ENCODE measurements at places on chromosomes 5 and 9.

- DNase-seq: no peak
These were observed 53.2 kb downstream of the USP20 start for GRCh38 chr9:129888293-129889121.

DNA sequence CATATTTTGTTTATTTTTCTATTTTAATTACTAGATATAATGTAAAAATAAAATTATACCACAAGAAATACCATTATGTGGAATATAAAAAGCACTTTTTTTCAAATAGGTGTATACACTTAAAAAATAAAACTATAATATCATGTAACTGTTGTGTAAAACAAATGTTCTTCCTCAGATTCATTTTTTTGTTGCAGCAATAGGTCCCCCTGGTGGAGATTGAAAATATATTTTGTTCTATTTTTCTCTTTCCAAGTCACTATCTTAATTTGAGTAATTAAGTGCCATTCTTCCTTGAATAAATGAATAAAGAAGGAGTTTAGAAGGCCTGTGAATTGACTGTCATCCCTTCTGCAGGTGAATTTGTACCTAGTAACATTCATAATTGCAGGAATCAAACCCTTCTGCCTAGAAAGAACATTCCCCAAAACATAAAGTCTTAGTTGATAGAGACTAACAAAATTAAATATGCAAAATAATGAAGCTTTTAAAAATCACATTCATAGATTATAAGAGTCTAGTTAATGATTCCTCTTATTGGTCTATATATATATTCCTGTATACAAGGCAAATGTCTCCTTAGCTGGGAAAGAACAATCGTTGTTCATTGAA is 23.4 kb downstream of the CETN3 start:
- no peak for DNase-seq

GRCh38 chr9:5326893-5327548 is 12.7 kb downstream of the RLN1 start:
- DNase-seq: peak; percentile 6

- DNase-seq: no peak
These were observed at the start of gene PTGES for GRCh38 chr9:129752900-129753729. Gene PTGES (minus strand): TSS chr9:129753042. CDS start chr9:129753012, 30 bp downstream.

- DNase-seq: no peak
These were observed 74.2 kb downstream of the C9orf152 start for GRCh38 chr9:110133608-110134210.

GRCh38 chr9:109316207-109316640 is 4.6 kb downstream of the EPB41L4B start:
- peak; percentile 98 for DNase-seq

GRCh38 chr5:14506140-14506538 is 75.5 kb upstream of the OTULINL start:
- no peak for DNase-seq

DNA sequence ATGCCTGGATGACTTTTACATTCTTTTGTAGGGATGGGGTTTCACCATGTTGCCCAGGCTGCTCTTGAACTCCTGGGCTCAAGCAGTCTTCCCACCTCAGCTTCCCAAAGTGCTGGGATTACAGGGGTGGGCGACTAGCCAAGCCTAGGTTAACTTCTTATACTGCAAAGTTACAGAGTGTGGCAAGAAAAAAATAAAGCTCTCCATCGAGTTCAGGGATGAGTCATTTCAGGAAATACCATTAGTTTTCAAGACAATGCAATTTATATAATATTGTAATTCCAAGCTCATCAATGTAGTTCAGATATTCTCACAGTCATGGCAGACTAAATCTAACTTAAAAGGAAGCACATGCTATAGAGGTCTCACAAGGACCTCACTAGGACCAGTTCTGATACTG is 11.5 kb upstream of the ABO start:
- no peak for DNase-seq

GRCh38 chr9:6072453-6072852 is 57.0 kb upstream of the RANBP6 start:
- DNase-seq: no peak

DNA sequence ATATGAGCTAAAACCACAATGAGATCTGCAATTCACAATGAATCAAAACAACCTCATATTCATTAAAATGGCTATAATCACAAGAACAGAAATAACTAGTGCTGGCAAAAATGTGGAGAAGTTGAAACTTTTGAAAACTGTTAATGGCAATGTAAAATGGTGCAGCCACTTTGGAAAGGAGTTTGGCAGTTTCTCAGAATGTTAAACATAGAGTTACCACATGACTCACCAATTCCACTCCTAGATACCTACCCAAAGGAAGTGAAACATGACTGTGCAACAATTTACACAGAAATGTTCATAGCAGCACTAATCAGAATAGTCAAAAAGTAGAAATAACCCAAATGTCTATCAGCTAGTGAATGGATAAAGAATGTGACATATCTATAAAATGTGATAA is 862.2 kb downstream of the DTWD2 start:
- DNase-seq: no peak

DNA sequence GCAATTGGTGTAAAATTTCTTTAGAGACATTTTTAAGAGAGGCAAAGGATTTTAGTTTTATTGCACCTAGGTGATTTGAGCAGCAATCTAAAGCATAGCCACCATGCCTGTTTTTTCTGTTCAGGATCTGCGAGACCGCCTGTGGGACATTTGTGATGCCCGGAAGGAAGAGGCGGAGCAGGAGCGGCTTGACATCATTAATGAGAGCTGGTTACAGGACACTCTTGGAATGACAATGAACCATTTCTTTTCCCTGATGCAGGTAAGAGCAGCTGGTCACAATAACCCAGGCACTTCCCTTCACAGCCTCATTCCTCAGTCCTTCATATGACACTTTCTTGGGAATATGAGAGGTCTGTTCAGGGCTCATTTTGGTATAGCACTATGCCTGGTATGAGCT is 103.2 kb upstream of the IL7R start:
- no peak for DNase-seq

DNA sequence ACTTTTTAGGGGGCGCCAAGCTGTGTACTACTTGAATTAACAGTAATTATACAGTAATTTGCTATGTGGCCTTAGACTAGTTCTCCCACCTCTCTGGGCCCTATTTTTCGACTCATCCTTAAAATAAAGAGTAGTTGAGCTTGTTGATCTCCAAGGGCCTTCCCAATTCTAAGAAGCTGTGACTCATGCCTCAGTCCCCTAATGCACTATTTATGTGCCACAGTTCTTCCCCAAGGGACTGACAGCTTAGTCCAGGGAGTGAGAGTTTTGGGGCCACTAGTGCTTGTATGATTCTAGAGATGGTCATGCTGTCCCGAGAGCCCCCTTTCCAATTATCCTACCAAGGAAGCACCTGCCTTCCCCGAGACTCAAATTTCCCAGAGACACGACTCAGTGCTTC is 149.7 kb downstream of the PAPPA start:
- no peak for DNase-seq

DNA sequence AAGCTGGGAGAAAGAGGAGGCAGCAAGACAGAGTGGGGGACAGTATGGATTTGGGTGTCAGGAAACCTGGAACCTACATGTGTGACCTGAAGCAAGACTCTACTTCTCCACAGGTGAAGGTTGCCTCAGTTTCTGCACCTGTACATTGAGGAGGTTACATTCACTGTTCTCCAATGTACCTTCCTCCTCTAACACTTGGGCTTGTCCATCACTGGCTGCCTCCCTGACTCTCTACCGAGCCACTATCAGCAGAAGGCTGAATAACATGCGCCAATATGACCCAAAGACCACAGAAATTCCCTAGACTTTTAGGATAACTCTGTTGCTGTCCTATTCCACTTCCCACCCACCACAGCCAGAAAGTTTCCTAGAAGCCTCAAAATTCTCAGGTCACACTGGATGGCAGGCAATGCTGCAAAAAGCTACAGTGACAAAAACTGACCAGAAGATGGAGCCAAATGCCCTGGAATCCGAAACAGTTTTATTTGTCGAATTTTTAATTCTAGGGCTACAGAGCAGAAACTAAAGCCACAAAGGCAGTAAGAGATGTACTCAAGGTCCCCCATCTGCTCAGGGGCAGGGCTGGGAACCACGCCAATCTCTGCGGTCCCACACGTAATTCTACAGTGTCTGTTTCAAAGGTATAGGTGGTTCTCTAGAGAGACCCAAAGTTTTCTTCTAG is 64.4 kb downstream of the FAM114A2 start:
- DNase-seq: no peak

GRCh38 chr5:158838781-158839180 is 260.9 kb downstream of the EBF1 start:
- no peak for DNase-seq
